ENCODE measurements at places on chromosomes 1 and 21. TPM values are rescaled to one million over a fixed set of nuclear protein-coding genes. Genes with fewer than 3 reads are reported as not detected.

TDRD5 gene
- 4.6 TPM for total RNA-seq

MTARC1 gene
- total RNA-seq: 9.2 TPM

ARMH1 gene
- total RNA-seq: 5.8 TPM

LRRC71 gene
- 1.2 TPM for total RNA-seq

ST6GALNAC5 gene
- 58.6 TPM for total RNA-seq

SPRR2E gene
- total RNA-seq: not detected

SLFNL1 gene
- total RNA-seq: 0.92 TPM

COL9A2 gene
- total RNA-seq: 7.2 TPM

DNM3 gene
- 72.0 TPM for total RNA-seq

PDC gene
- total RNA-seq: not detected
